Pons (tissue), 1 donor: ENCODE measurements at places on chromosomes 2 and 18.

GRCh38 chr2:159266554-159266953, 19.9 kb downstream of the WDSUB1 start:
- DNase-seq: no peak

- no peak for DNase-seq
These were observed 14.2 kb upstream of the CXCR4 start for GRCh38 chr2:136131961-136132824.

DNA sequence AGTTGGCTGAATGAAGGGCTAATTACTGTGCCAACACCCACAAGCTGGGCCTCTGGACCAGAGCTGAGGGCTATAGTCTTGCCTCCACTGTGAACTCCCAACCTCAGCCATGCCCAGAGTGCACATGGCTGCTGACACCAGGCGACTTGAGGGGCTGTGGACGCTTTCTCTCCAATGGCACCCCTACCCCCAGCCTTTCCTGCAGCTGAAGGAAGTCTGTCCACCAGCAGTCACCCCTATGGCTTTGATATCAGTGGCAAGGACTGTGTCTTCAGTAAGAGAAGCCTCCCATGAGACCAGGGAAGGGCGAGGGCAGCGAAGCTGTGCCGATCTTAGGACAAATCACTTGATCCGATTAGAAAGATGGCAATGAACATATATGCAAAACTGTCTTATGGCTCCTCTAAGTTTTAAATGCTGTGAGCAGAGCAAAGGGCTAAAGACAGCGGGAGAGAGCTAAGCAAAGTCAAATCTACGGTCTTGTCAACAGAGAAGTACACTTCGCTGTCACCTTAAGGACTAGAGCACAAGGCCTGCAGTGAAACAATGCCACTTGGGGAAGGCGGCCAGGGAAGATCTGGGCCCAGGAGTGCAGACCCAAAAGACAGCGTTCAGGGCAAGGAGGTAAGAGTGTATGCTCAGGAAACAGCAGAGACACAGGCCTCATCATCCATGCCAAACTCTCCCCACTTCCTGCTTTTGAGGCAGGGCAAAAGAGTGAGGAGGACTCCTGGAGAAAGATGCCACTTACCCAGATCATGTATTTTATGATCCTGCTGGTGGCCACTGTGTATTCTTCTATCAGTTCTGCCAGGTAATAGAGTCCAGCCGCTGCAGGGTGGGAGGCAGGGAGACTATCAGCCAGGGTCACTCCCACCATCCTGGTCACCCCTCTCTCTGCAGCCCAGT, 1.5 kb downstream of the TEX261 start:
- DNase-seq: no peak

DNA sequence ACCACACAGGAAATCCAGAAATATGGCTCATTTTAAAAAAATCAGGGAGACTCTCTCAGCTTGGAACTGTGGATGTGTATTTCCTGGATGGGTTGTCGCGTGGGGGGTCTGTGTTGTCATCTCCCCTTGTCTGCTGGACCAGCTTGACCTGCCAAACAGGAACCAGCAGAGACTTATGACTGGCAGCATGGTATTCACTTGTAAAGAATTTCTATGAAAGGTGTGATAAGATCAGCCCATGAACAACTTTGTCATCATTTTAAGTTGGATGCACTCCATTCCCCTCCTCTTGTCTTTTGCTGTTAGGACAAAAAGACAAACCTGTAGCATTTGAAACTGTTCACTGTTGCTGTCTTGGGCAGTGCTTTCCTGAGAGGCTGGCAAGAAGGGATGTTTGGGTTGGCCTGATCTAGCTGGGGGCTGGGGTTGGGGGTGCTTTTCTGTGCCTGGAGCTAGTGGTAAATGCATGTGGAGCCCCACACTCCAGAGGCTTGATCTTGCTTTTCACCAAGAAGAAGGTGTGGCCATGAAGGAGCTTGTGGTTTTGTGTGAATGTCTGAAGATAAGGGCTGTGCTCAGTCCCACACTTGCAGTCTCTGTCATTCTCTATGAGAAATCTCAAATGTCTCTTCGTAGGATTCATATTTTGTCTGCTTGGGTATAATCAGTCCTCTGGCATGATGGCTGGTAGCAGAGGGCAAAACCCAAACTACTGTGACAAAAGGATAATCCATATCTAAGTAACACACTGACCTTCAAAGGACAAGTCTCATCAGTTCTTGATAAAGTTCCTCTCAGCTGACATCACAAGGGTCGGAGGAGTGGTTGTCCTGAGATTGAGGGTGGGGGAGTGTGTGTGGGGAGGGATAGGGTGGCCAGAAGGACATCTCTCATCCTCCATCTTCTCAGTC, 39.0 kb downstream of the RALB start:
- DNase-seq: no peak

DNA sequence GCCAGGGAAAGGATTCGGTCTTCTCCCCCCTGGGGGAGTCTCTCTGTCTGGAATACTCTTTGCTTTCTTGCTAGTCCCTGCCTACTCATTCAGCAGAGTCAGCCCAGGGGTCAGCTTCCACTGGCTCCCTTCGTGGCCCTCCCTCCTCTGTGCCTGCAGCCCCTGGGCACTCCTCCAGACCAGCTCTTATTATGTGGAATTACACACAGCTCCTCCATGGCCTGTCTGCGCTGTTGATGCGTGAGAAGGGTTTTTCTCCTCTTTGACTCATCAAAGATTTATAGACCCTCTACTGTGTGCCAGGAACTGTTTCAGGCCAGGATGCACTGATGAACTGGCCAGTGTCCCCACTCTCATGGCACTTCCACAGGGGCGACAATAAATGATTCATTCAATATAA, 44.4 kb downstream of the ST8SIA5 start:
- DNase-seq: no peak

DNA sequence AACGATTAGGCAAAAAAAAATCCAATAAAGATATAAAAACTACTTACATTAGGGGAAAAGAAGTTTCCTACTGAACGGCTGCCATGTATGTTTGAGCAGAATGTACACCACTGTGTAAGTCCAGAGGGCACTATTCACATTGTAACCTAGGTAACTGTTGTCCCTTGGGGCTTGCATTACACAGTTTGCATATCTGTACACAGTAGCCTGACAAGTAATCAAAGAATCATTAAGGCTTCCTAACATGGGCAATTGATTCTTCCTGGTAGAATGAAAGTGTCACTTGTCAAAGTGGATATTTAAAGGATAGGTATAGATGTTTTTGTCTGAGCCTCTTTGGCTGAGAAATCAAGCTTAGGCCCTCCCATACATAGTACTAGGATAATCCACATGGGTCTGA, 39.1 kb downstream of the PLEK start:
- DNase-seq: no peak

- DNase-seq: no peak
These were observed 138.6 kb upstream of the FHL2 start for GRCh38 chr2:105537466-105537865.

GRCh38 chr2:200454927-200455801, 54.7 kb downstream of the KCTD18 start:
- no peak for DNase-seq

- no peak for DNase-seq
These were observed 149.3 kb downstream of the EXOC6B start for GRCh38 chr2:72676341-72677025.

DNA sequence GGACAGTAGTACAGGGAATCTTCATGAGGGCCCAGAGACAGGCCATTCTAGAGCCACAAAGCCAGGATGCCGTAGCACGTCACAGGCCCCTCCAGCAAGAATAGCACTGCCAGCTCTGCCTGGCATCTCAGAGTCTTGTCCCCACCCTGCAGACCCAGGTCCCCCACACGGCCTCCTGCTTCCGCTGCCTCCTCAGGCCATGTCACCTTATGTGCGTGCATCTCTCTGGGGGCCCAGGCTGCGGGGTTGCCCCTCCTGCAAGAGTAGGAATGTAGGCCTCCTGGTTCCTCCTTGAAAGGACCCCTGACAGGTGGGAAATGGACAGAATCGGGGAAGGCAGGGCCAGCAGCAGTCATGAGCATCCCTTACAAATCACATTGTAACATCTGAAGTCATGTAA, 49.8 kb downstream of the ADI1 start:
- no peak for DNase-seq

GRCh38 chr2:226426292-226426736, 373.3 kb downstream of the IRS1 start:
- DNase-seq: no peak

DNA sequence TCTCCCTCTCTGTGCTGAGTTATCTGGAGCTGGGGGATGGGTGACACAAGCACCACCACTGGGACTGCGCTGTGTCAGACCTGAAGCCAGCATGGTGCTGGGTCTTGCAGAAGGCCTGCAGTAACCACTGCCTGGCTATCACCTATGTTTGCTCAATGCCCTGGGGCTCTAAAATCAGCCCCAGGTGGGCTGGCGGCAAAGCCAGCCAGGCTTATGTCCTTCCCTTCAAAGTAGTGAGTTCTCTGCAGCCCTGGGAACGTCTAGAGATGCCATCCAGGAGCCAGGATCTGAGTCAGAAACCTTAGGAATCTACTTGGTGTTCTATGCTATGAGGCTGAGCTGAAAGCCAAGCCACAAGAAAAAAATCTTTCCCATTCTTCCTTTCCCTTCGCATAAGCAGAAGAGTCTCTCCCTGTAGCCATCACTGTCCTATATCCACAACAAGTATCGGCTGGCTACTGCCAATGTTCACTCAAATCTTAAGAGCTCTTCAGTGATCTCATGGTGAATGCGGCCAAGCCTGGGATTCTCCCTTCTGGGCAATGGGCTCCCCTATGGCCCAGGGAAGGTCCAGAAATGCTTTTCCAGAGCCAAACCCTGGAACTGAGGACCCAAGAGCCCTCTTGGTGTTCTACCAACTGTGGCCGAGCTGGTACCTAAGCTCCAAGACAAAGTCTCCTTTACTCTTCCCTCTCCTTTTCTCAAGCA, 248.7 kb downstream of the ZNF385B start:
- DNase-seq: no peak

DNA sequence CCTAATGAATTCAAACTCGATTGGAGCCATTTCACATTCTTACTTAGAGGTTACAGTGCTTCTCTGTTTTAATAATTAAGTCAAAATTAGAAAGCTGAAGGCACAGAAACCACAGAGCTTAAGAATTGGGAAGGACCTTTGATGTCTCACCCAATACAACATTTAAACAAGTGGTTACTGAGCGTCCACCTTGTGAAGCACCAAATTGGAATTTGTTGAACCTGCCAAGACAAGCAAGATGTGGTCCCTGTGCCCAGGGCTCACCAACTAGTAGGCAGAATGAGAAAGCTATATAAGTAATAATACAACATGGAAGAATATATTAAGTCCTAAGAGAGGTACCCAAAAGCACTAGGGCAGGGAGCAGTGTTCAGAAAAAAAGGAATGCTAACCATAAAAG, 64.5 kb upstream of the NPAS2 start:
- no peak for DNase-seq

DNA sequence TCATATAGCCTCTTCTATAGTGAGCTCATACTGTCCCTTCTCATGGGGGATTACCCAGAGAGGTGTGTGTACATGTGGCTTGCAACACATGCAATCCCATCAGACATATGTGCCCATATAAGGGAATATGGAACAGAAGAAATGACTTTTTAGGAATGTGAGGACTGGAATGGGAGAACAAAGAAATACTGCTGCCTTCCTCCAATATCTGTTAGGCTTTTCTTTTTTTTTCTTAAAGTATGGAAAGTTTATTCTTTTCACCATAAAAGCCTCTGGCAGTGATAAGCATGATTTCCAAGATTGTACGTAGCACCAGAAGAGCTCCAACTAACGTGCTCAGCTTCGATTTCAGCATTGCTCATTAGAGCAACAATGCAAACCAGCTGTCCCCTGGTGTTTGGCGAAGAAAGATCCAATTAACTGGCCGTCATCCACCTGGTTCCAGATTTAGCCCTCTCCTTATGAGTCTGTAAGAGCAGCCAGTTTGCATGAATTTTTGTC, 113.6 kb downstream of the ADCYAP1 start:
- DNase-seq: no peak

- DNase-seq: no peak
These were observed 1.6 kb upstream of the NFE2L2 start for GRCh38 chr2:177265824-177266817.

- no peak for DNase-seq
These were observed 37.9 kb upstream of the PKDCC start for GRCh38 chr2:42009657-42010580.

GRCh38 chr2:219658196-219658846, 30.9 kb downstream of the SLC4A3 start:
- no peak for DNase-seq

DNA sequence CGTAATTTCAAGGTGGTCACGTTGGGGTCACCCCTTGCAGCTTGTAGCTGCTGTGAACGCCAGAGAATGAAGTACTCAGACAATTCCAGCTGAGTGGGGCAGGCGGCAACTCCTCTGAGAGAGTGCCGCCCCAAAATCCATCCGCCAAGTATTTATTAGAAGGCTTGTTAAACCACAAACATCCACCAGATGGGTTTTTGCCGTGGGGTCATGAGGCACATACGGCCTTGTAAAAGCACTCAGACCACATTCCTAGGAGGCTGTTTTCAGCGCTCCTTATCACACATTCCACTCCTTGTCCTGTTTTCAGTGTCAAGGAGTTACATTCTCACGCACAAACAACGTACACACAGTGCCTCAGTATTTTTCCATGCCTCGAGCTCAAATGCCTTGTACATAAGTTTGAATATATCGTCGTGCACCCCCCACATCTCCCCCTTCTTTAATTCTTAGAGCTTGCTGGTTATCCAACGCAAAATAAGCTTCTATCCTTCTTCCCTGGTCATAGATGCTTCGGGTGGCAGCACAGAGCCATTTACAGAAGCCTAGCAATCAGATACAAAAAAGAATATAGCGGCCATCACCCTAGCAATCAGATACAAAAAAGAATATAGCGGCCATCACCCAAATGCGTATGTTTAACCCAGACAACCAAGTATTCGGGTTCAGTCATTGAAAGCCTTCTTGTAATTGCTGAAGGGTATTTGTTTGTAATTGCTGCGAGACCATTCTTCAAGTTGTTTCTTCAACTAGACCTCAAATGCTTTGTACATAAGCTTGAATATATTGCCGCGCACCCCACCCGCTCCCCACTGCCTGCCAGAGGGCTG, 7.3 kb downstream of the ALPP start:
- no peak for DNase-seq

- no peak for DNase-seq
These were observed 180.1 kb downstream of the CDH2 start for GRCh38 chr18:27996801-27997272.

DNA sequence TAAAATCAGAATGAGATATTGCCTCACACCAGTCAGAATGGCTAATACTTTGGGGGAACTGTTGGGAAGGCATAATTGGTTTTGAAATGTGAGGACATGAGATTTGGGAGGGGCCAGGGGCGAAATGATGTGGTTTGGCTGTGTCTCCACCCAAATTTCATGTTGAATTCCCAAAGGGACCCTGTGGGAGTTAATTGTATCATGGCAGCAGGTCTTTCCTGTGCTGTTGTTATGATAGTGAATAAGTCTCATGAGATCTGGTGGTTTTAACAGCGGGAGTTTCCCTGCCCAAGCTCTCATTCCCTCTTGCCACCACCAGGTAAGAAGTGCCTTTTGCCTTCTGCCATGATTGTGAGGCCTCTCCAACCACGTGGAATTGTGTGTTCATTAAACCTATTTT, 59.6 kb downstream of the CSRNP3 start:
- no peak for DNase-seq

- DNase-seq: peak; percentile 42
These were observed 180.4 kb downstream of the MBD5 start for GRCh38 chr2:148201075-148202004.

- no peak for DNase-seq
These were observed 63.9 kb upstream of the SMIM21 start for GRCh38 chr18:75491361-75491760.

- peak; percentile 24 for DNase-seq
These were observed 188.2 kb downstream of the LTBP1 start for GRCh38 chr2:33134791-33135560.

GRCh38 chr2:205280596-205281236, 401.6 kb upstream of the NRP2 start:
- no peak for DNase-seq

GRCh38 chr2:233546101-233546500, 20.5 kb downstream of the USP40 start:
- DNase-seq: no peak
